ENCODE measurements at places on chromosomes 11 and 22. TPM values are rescaled to one million over a fixed set of nuclear protein-coding genes. Genes with fewer than 3 reads are reported as not detected.
A peak's percentile ranks its signal among the peaks of the same experiment; 100 is the strongest.

DNA sequence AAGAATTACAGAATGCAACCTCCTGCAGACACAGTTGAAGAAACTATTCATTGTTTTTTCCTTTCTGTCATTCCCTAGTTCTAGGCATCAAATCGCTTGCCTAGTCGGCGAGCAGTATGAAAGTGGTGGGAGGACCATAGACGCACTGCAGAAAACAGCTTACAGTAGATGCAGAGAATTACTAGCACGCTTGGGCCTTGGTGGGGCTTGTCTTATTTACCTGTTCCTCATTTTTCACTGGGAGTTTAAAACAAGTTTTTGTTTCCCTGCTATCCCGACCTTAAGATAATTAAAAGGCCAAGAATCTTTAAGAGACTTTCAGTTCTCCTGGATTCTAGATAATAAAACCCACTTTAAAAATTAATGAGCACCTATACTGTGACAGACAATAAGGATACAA lies 713 bp upstream of the ARL14EP start:
- H3K4me3 ChIP-seq: peak overlapping the region; percentile 99
- H3K27me3 ChIP-seq: peaks cover 9% of the 10 kb centered on the region
- peaks cover 15% of the 10 kb centered on the region for H3K36me3 ChIP-seq

DNA sequence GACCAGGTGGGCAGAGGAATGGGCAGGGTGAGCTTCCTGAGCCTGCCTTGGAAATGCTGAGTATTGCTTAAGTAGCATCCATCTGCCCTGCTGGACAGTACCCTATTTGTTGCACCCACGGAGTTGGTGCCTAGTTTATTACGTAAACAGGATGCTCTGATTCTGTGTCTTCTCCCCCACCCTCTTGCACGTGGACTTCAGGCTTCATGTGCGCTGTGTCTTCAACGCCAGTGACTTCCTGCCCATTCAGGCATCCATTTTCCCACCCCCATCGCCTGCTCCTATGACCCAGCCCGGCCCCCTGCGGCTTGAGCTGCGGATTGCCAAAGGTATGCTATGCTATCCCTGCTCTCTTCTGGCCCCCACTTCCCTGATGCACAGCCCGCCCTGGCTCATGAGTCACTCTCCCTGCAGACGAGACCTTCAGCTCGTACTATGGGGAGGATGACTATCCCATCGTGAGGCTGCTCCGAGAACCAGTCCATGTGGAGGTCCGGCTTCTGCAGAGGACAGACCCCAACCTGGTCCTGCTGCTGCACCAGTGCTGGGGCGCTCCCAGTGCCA lies 5.7 kb downstream of the ZP1 start:
- no peak overlapping the region for H3K4me3 ChIP-seq
- no peak for DNase-seq
- H3K36me3 ChIP-seq: peaks cover 18% of the 10 kb centered on the region
- H3K4me1 ChIP-seq: peaks cover 62% of the 10 kb centered on the region
- H3K27ac ChIP-seq: no peak overlapping the region

GRCh38 chr22:41471568-41471967 lies 2.7 kb downstream of the ACO2 start:
- no peak overlapping the region for H3K4me3 ChIP-seq
- H3K27me3 ChIP-seq: no peaks in the 10 kb centered on the region
- peaks cover 26% of the 10 kb centered on the region for H3K36me3 ChIP-seq
- DNase-seq: no peak
- H3K27ac ChIP-seq: no peak overlapping the region

GRCh38 chr11:91222830-91223229 lies 1000.0 kb upstream of the CHORDC1 start:
- no peaks in the 10 kb centered on the region for H3K27me3 ChIP-seq
- H3K4me3 ChIP-seq: no peak overlapping the region
- DNase-seq: no peak
- no peaks in the 10 kb centered on the region for H3K4me1 ChIP-seq
- no peaks in the 10 kb centered on the region for H3K36me3 ChIP-seq
- H3K27ac ChIP-seq: no peak overlapping the region

DNA sequence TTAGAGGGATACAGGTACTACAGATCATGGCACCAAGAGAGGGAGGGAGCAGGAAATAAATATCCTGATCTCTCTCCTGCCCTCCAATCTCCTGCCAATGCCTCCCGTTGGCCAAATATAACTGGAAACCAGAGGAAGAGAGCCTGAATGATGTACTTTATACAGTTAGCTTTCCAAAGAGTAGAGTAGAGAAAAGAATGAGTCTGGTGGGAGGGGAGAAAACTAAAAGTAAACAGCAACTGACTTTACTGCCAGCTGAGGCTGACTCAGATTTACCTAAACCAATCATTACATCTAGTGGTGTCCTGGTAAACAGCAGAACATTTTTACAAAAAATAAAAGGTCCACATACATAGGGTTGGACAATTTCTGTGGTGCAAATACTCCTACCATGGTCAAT lies 5.1 kb downstream of the MPZL3 start:
- peaks cover 39% of the 10 kb centered on the region for H3K36me3 ChIP-seq
- H3K4me3 ChIP-seq: peak overlapping the region; percentile 56
- DNase-seq: no peak
- peak overlapping the region; percentile 95 for H3K27ac ChIP-seq

Gene SLC2A11
- total RNA-seq: 9.6 TPM

Gene YWHAH
- 150 TPM for total RNA-seq
